Renal pelvis (tissue), 12 donors: ENCODE measurements at places on chromosomes 7 and 10.

GRCh38 chr10:122263971-122264370 is 7.1 kb upstream of the BTBD16 start:
- DNase-seq, result no peak

GRCh38 chr10:78783753-78784152 is 285.0 kb upstream of the ZMIZ1 start:
- no peak for DNase-seq

DNA sequence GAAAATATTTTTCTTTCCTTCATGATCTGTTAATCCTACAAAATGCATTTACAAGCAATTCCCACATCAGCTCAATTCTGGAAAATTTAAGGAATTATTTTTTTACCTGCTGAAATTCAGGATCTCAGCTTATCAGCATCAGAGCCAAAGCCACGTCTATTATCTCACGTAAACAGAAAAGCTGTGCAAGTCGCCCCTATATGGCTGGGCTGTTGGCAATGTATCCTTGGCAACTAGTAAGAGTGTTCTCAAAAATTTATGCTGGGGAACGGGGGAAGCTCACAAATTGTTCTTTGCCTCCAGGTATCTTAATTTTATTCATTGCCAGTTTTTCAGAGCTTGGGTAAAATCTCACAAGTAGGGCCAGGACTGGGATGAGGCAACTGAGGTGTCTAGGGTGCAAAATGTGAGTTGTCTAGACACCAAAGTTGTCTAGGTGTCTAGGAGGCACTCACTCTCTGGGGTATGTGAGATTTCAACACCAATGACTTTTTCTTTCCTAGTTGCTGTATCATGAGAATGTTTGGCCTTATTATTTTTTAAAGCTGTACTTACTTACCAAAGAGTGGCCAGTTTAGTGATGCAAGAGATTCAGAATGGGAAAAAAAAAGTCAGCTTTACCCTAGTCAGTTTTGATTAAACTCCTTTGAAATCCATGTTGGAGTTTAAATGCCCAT is 5.1 kb downstream of the GSTO2 start:
- no peak for DNase-seq

DNA sequence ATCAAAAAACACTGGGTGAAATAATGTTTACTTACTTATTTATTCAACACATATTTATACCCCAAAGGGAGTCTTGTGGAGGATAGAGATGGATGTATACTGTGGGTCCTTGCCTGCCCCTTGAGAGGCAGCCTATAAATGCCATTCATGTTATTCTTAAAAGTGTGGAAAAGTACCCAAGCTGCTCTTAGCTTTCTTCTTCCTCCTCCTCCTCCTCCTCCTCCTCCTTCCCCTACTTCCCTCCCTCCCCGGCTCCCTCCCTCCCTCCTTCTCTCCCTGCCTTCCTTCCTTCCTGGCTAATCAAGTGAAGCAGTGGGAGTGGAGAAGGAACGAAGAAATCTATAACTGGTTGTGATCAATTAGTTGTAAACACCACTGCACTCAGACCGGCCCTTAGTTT is 21.2 kb upstream of the IGF2BP3 start:
- no peak for DNase-seq

- DNase-seq, result no peak
Observed at GRCh38 chr10:112525200-112525599, 78.2 kb downstream of the VTI1A start.

- no peak for DNase-seq
Observed at GRCh38 chr10:63525021-63525420, 3.8 kb downstream of the REEP3 start.

DNA sequence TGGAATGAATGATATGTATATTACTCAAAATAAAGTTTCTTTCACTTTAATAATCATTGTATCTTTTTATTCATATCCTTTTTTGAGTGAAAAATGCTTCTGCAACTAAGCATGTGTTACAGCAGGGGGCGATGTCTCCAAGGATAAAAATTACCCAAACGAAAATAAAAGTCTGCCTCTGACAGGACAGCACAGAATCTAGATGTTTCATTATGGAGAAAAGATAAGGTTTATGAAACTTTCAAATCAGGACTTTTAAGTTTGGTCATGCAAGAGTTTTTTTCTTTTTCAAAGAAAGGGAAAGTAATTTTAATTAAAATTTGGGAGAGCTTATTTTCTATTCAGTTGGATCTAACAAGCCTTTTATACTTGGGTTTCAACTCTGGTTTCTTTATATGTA is 48.4 kb downstream of the TES start:
- DNase-seq, result peak; percentile 48

DNA sequence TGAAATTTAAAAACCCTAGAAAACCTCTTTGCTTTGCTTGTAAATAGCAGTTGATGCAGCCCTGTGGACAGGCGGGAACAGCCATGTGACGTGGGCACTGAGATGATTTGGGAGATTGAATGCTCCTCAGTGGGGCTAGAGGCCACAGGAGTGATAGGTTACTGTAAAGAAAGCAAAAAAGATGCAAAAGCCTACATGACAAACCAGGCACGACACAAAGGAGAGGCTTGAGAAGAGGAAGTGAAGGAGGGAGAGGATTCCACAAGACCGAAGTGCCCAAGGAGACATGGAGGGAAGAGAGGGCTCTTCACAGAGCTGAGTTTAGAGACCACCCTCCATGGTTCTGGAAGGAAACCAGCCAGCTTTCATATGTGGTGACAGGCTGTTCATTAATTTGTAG is 25.7 kb downstream of the IKZF1 start:
- no peak for DNase-seq

GRCh38 chr7:116431787-116432526 is 67.6 kb upstream of the CAV2 start:
- DNase-seq, result no peak

DNA sequence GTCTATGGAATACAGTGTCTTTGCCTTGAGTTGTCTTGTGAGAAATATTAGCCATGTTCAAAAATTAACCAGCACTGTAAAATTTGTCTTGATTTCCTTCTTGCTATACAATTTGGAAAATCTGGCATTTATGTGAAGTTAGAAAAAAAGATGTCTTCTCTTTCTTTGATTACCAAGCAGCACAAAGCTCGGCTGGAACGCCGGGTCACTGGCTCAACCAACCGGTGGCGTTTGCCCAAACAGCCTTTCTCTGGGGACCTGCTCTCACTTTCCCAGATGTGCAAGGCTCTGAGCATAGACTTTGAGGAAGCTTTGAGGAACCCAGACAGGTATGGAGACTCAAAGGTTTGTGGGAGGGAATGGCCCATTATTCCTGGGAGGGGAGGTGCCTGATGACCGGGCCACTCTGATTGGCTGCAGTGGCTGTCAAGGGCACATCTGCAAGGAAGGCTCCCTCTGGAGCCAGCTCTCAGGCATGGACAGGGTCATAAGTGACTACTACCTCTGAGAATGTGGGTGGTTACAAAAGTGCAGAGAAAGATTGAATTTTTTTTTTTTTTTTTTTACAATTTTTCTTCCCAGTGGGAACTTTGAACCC is 5.6 kb downstream of the BTBD16 start:
- DNase-seq, result no peak
